ENCODE measurements at places on chromosomes 7 and 10.
A peak's percentile ranks its signal among the peaks of the same experiment; 100 is the strongest.

- DNase-seq = no peak
These were observed 147.4 kb upstream of the PRSS58 start for GRCh38 chr7:142405122-142405765.

- DNase-seq = no peak
These were observed 39.6 kb upstream of the KLHL7 start for GRCh38 chr7:23065974-23066373.

DNA sequence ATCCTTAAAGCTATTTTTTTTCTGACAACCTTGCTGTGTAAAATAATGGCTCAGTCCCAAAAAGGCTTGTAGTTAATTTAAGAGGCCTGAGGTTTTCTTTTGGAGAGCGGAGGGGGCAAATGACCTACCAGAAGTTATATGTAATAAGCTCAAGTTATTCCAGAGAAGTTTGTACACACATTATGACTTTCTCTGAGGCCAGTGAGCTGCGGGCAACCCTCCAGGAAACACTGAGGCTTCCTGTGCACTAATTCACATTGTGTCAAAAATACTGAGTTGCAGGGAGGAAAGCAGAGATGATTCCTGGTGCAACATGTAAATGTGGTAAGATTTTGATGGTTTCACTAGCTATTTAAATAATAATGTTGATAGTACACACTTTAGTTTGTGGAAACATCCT lies 188.6 kb downstream of the DIP2C start:
- no peak for DNase-seq

- DNase-seq = no peak
These were observed 91.4 kb upstream of the NEBL start for GRCh38 chr10:20988357-20988983.

DNA sequence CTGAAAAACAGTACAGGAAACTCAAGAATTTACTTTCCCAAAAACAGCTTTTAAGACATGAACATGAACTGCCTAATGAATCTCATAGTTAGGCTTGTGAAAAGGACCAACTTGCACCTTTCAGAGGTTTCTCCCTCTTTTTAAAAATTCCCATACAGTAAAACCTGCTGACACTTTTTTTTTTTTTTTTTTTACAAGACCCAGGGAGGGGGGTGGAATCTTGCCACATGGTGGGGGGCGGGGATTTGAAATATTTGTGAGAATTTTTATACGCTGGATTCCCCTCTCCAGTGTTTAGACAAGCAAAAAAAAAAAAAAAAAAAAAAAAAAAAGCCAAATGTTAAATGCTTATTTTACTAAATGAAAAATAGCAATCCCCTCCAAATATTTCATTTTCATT lies 57.4 kb downstream of the HIBADH start:
- DNase-seq = no peak

DNA sequence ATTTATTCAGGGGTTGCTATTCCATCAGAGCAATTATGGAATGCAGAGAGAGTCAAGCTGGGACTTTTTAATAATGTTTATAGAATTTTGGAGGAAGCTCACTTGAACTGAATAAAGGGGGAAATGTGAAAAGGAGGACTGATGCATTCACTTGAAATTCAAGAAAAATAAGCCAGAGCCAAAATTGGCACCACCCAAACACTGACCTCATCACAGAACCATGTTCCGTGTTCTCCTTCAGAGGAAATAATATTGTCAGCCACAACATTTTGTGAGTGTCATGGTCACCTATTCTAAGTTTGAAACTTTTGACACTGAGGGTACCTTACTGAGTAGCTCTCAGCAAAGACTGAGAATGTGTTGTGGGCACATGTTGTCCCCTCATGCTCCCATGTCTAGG lies 207.0 kb downstream of the ANK3 start:
- DNase-seq = no peak

DNA sequence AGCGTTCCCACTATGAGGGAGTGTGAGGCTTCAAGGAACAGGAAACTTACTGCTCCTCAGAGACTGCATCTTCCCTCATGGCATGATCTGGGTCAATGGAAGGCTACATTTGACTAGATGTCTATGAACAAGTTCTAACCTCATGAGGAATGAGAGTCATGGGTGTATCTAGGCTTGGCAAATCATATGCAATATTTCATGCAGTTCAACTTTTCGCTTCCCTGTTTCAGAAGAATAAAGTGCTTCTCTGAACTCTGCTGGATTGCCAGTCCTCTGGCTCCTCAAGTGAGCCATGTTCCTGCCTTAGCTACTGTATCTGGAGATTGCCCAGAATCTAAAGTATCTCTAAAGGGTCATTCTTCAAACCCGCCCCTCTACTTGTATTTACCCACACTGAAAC lies 54.3 kb upstream of the SEMA3A start:
- no peak for DNase-seq

DNA sequence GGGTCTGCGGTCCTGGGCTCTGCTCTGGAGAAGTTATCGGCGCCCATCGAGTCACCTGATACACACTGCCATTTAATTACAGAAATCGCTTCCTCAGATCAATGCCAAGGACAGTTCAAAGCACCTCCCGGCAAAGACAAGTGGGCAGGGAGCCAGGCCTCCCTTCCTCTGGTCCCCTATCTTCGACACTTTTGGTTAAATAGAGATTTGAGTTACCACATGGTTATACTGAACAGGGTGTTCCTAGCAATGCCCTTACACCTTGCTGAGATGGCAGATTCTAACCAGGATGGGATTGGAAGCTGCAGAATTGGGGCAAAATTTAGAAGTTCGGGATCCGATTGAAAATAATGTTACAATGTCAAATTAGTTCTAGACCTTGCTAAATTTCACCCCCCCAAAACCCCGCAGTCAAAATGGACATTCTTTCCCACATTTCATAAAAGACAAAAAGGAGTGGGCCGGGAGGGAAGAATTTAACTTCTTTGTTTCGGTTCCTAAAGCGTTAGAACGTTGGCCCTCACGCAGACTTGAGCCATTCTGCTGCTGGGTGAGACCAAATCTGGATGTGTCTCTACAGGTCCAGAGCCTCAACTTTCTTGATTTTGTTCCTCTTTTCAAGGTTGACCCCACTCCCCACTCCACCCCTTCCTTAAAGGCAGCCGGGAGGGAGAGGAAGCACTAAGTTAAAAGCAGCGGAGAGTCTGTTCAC lies 2.2 kb upstream of the DLX5 start:
- no peak for DNase-seq

GRCh38 chr10:42992957-42993390 lies 83.9 kb upstream of the RET start:
- peak; percentile 72 for DNase-seq

- no peak for DNase-seq
These were observed 146.5 kb downstream of the SFMBT2 start for GRCh38 chr10:7264313-7264756.

DNA sequence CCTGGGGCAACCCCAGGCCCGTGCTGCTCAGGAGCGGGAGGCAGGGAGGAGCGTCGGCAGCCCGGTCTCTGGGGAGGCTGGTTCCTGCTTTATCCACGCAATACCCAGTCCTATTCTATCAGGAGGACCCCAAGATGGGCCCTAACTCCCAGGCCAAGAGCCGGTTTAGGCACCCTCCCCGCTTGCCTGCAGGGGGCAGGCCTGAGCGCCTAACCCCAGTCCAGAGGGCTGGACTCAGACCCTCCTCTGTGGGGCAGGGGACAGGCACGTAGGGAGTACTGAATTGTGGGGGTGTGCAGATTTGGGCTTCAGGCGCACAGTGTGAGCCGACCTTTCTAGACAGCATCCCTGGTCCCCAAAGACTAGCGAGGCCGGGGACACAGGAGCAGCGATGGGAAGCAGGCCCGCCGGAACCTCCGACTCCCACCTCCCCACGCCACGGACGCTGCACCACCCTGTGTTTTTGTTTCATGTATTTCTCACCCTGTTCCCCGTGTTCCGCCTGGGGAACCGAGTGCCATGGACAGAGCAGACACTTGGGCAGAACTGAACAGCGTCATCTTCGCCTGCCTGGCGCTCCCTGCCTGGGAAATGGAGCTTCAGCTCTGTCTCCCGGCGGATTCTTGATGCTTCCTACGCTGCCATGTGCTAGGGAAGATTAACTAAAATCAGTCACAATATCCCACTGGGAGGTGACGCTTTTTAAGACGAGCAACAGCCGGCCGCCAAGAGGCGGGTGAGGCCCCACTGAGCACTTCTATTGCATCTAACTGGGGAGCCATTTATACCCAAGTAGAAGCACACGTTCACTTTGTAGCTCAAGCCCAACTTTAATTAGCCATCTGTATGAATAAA lies 5.3 kb downstream of the NUDT1 start:
- no peak for DNase-seq

DNA sequence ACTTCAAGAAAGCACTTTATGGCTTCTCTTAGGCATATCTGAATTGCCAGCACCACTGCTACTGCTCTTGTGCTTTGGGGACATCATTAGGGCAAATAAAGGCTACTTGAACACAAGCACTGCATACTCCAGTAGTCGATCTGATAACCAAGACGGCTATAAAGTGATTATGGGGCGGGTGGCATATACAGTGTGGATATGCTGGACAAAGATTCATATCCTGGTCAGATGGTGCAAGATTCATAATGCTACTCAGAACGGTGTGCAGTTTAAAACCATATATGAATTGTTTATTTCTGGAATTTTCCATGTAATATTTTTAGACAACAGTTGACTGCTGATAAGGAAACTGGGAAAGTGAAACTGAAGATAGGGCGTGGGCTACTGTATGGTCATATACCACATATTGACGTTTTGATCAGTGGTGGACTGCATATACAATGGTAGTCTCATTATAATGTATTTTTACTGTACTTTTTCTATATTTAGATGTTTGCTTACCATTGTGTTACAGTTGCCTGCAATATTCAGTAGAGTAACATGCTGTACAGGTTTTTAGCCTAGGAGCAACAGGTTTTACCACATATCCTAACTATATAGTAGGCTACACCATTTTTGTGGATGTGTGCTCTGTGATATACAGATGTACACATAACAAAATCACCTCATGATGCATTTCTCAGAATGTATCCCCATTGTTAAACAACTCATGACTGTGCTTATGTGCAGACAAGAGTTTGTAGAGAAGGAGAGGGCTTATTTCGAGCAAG lies 15.2 kb downstream of the ANLN start:
- DNase-seq = no peak

Data from posterior cingulate gyrus (tissue), 11 donors.